Amygdala (tissue), 56 donors: ENCODE measurements at places on chromosomes 7 and 10.

DNA sequence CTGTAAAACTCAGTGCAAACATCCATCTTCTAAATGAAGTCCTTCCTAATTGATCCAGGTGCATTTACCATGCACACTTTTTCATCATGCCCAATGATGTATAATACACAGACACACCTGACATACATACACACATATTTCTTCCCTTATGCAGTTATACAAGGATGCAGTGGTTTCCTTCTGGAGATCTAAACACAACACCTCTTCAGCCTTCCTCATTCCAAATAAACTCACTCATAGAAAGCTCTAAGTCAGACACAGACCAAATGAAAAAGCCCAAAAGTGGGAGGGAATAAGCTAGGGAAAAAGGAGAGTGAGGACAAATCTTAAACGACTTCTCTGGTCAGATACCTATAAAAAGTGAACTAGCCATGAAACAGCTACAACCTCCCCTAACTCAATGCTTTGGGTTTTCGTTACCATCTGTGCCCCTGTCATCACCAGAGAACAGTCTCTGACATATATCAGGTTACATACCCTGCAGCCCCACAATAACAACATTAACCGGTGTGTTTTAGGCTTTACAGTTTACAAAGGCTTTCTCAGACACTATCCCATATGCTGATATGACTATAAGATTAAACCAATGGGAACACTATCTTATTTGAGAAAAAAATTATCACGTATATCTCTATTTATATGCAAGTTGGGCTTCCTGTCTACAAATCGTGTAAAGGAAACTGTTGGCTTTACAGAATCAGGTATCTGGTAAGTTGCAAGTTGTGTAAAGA lies 675.2 kb downstream of the PHTF2 start:
- DNase-seq = no peak

GRCh38 chr10:42872865-42873435 lies 90.4 kb downstream of the BMS1 start:
- no peak for DNase-seq

- peak; percentile 40 for DNase-seq
These were observed 116.0 kb upstream of the PDLIM1 start for GRCh38 chr10:95406651-95407280.

GRCh38 chr10:64209561-64209960 lies 688.4 kb downstream of the REEP3 start:
- no peak for DNase-seq

GRCh38 chr7:36690041-36690440 lies 34.3 kb downstream of the AOAH start:
- DNase-seq = no peak

DNA sequence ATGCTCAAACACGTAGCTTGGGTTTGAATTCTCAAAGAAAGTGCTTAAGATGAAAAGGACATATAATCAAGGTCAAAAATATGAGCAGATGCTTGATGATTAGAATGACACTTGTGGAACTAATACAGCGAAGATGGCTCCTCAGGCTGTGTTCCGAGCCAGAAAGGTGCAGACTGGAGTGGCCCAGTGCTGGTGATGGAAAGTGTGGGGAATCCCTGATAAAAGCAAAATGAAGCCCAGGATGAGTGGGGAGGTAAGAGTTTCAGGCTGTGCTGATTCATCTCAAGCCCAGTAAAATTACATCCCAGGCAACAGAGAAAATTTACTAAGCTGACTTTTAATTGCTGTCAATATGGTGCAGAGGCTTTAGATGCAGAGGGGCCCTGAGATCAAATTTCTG lies 77.8 kb upstream of the IKZF1 start:
- no peak for DNase-seq

DNA sequence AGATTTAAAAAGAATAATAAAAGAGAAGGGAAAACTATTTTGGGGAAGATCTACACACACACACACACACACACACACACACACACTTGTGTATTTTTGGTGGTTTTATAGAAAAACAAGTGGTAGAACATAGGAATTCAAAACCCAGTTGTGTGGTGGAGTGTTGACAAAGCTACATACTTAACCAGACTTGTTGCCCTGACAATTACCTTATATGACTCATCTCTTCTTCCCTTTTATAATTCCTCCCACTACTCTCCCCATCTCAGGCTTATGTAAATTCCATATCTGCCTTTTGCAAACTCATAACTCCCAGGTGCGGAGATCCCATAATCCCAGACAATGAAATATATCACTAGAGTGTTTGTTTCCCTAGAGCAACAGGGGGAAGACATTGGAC lies 873.7 kb downstream of the NXPH1 start:
- DNase-seq = no peak

- no peak for DNase-seq
These were observed 36.7 kb upstream of the LRRC4 start for GRCh38 chr7:128067983-128068382.

DNA sequence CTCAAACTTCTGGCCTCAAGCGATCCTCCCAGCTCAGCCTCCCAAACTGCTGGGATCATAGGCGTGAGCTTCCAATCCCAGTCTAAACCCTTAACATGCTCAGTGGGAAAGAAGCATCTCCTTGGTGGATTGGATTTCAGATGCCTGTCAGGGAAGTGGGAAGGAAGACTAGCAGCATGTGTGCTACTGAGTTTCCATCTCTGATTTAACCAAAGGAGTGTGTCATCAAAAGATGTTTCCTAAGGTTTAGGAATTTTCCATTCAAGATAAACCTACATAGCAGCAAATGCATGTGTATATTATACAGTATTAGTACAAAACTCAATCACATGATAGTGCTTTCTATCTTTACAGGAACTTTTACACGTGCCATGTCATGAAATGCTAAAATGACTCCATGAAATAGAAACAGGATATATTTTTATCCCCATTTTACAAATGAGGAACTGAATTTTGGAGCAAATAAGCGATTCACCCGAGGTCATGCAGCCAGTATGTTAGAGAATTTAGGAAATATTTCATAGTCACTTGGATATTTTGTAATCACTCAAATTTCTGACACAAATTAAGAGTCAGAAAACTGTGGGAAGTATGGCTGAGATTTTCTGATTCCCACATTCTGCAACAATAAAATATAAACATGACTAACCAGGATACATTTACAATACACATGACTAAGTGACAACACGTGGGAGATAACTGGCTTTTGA lies 11.4 kb upstream of the TMEM26 start:
- DNase-seq = no peak

DNA sequence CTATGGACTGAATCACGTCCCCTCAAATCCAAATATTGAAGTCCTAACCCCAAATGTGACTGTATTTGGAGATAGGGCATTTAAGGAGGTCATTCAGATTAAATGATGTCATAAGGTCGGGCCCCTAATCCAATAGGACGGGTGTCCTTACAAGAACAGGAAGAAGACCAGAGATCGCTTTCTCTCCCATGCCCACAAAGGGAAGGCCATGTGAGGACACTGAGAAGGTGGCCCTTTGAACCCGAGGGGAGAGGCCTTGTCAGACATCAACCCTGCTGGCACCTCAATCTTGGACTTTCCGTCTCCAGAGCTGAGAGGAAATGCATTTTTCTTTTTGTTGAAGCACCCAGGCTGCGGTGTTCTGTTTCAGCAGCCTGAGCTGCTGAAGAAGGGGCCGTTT lies 72.3 kb upstream of the KLF6 start:
- no peak for DNase-seq

DNA sequence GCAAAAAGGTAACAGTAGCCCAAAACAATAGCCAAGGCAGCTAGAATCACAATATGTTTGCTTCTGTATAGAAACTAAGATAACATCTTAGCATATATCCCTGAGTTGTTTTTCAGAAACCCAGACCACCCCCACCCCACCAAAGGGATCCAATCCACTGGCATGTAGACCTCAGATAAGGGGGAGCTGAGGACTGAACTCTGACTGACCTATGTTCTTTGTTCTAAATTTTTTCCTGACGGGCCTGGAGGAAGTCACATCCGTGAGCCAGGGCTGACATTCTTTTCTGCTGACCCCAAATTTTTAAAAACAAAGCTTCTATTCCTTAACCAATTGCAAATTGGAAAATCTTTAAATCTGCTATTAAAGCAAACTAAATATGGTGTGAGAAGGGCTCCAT lies 493.9 kb upstream of the IGFBP3 start:
- DNase-seq = no peak

GRCh38 chr10:95522117-95522516 lies 39.1 kb downstream of the SORBS1 start:
- DNase-seq = no peak

DNA sequence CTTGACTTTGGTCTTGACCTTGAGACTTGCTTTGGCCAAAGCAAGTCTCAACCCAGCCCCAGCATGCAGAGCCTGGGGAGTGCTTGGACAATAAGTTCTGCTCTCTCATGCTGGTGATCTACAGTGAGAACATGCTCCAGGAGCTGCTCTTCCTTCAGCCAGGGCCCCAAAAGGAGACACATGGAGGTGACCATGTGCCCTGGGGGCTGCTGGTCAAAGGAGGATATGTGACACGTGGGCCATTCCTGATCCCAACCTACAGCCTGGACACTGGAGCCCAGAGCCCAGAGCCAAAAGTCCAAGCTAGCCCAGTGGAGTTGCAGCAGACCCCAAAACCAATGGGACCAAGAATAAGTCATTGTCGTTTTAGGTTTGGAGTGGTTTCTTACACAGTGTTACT lies 78.2 kb upstream of the CHST15 start:
- DNase-seq = no peak

DNA sequence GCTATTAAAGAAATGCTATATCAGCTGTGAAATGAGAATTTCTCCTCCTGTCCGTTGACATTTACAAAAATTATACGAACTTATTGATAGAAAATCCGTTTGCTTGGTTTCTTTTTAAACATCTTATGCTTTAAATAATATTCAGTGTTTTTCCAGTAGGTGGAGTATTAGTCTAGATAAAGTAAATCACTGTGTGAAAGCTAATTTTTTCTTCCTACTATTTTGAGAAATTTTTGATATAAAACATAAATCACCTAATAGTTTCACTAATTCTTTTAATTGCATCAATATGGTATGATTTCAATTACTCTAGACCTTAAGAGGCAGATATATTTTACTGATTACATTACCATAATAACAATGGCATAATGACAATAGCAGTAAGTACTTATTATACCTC lies 335.2 kb upstream of the C7orf33 start:
- no peak for DNase-seq

DNA sequence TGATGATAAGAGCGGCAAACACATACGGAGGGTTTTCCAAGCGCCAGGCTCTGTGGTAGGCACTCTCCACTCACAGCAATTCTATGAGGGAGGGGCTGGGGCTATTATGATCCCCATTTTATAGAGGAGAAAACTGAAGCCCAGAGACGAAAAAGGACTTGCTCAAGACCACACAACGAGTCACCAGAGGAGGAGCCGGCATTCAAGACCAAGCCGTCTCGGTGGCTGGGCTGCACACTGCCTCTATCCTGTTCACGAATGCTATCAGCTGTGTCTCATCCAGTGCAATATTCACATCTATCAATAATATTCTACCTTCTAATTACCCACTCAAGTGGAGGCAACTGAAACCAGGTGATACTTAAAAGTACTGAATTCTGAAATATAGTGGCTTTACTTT lies 67.8 kb upstream of the NMT2 start:
- no peak for DNase-seq

- no peak for DNase-seq
These were observed 92.0 kb downstream of the ITGA8 start for GRCh38 chr10:15627617-15628196.

- DNase-seq = no peak
These were observed 205.8 kb upstream of the SHH start for GRCh38 chr7:156017916-156018700.

GRCh38 chr7:106640368-106641141 lies 20.4 kb downstream of the CCDC71L start:
- DNase-seq = no peak

- DNase-seq = no peak
These were observed 143.2 kb downstream of the SH3PXD2A start for GRCh38 chr10:103712146-103712545.

- no peak for DNase-seq
These were observed 163.6 kb downstream of the GNAI1 start for GRCh38 chr7:80298201-80298600.

DNA sequence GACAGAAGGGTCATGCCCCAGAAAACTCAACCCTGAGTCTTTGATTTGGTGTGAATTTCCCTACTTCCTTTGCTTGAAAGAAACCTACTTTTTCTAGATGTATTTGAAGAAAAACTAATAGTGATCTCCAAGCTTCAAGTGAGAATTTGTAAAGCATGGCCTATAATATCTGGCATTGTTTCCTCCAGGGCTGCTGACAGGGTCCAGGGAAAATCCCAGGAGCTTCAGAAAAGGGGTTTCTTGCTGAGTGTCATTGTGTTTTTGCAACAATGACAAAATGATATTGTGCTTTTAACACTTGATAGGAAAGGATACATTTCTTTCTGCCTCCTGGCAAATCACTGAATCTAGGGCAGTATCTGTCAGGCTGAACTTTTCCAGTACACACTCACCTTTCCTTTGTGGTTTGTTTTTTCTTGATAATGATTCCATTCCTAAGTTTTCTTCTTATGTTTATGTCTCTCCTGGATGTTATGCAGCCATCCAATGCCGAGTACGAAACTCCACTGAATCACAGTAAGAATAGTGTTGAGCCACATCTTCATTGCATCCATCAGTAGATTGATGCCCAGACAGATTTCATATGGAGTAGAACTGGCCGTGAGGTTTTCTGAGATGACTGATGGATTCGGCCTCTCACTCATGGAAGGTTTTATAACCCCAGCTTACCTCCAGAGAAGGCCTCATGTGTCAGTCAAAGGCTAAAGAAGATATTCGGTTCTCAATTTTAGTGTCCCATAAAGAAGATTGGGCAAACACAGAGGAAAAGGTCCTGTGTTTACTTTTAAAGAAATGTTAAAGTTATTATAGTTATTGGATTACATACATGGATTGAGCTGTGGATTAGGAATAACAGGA lies 76.9 kb upstream of the STEAP1B start:
- no peak for DNase-seq

- no peak for DNase-seq
These were observed 3.3 kb upstream of the OR2F2 start for GRCh38 chr7:143931739-143932138.

- no peak for DNase-seq
These were observed 1.6 kb upstream of the CRPPA start for GRCh38 chr7:16422917-16423316.

- no peak for DNase-seq
These were observed 221.0 kb downstream of the TWIST1 start for GRCh38 chr7:18896343-18896975.

DNA sequence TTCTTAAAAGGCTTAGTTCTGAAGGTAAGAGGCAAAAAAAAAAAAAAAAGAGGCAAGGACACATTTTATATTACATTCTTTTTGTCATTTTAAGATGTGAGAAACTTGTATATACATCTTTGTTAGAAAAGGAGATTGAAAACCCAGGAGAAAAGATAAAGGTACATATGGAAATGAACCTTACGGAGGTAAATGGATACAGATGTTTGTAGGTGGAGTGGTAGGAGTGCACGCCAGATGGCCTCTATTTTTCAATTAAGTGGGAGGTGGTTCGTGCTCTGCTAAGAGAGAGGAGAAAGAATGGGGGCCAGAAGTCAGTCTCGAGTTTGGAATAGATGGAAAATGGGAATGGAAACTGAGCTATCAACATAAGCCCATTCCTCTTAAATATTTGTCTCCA lies 622.5 kb upstream of the GHITM start:
- no peak for DNase-seq
